ENCODE measurements at places on chromosomes 3 and 15. TPM values are rescaled to one million over a fixed set of nuclear protein-coding genes. Genes with fewer than 3 reads are reported as not detected.
A peak's percentile ranks its signal among the peaks of the same experiment; 100 is the strongest.

DNA sequence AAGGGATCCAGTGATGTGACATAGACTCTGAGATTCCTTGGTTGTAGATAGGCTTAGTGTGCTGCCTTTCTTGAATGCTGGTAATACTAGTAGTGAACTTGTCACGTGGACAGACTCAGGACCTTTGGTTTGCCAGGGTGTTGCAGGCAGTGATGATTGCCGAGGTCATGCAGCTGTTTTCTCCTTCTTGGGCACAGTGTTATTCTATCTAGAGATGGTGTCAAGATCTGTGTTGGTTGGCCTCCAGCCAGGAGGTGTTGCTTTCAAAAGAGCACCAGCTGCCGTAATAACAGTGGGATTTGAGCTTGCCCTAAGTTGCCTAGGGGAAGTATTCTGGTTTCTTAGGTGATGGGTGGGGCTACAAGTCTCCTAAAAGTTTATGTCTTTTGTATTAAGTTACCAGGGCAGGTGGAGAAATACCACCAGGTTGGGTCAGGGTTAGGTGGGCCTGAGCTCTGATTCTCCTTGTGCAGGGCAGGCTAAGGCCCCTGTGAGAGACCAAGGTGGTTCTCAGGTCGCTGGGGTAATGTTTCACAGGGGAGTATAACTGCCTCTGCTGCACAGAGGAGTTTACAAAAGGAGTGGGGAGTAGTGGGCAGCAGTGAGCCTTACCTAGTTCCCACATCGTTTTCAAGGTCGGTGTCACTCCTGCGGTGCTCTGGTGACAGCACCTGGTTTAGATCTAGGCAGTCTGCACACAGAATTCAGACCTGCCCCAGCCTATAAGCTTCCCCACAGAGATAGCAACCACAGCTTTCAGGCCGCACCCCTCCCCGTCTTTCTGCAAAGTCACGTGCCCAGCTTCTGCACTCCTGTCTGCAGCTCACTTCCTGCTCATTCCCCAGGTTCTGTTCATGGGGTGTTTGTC is 350.3 kb downstream of the DOCK3 start:
- peak overlapping the region; percentile 7 for H3K27ac ChIP-seq
- H3K4me3 ChIP-seq: no peak overlapping the region
- H3K27me3 ChIP-seq: no peaks in the 10 kb centered on the region
- no peaks in the 10 kb centered on the region for H3K36me3 ChIP-seq

DNA sequence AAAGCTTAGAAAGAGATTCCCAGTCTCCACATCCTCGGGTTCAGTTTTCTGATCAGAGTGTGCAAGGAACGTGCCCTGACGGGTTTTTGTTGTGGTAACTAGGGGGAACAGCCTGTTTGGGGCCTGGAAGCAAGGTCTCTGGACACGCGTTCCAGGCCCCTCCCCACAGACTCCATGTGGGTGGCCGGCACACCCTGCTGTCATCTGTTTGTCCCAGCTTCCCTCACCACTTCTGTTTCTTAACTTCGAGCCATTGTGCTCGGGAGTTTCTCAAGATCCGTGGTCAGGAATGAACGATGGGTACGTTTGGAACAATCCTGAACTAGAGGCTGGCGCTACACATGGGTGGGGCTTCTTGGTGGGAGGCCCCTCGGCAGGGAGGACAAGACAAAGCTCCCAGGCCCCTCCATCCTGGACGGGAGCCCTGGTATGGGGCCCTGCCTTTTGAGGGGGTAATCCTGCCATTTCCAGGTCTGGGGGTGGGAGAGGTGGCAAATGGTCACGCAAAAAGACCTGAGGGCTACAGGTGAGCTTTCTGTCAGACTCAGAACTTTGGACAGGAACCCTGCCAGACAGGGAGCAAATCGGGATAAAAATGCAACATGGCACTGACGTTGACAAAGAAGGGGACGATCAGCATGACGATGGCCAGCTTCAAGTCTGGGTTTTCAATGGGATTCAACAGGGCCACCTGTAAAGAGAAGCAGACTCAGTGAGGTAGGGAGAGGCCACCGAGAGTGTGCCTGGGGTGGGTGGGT is 8.5 kb upstream of the MUSTN1 start:
- H3K4me3 ChIP-seq: no peak overlapping the region
- H3K36me3 ChIP-seq: no peaks in the 10 kb centered on the region
- H3K27ac ChIP-seq: no peak overlapping the region

DNA sequence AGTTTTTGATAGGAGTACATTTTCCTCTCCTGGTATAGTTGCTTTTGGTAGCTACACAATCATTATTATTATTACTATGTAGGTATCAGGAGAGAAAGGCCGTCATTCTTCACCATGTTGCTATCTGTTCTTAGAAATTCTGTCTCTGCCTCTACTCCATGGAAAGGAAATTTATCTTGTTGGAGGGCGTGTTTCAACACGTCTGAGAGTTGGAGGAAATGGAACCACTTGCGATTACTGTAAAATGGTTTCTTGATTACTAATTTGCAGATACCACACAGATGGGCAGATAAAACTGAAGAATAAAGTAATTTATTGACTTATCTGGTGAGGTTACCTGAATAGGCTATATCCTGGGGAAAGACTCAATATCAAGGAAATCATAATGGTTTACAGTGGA is 488.4 kb downstream of the NR2F2 start:
- H3K27me3 ChIP-seq: no peaks in the 10 kb centered on the region
- DNase-seq: no peak

DNA sequence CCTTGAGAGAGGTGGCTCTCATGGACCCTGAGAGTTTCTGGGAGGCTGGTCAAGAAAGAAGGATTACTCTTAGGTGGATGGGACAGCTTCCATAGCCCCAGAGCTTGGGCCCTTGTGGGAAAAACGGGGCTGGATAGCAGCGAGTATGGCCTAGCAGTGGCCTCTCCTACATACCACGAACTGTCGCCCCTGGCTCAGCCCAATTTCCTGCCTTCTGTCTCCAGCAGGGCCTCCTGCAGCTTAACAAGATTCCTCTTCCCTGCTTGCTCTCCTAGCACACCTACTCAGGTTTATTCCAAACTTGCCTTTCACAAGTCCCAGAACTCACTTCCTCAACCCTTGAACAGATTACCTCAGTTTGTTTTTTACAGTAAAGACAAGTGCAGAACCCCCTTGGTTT is 139.7 kb upstream of the TPM1 start:
- H3K27me3 ChIP-seq: no peaks in the 10 kb centered on the region
- no peak for DNase-seq
- H3K36me3 ChIP-seq: no peaks in the 10 kb centered on the region

DNA sequence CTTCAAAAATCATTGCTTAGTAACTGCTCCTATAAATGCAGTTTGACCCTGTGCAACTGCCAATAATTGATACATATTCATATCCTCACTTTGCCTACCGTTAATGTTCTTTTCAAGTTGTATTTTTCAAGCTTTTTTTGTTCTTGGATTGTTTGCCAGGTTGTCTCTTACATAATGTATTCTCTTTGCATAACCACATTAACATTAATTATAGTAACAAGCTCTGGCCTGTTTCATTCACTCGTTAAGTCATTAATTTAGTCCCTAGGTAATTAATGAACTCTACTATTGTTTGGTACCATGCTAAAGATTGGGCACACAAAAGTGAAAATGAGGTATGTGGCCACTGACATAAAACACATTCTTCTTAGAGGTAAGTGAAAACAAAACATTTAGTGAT is 1338.8 kb downstream of the NSUN3 start:
- no peaks in the 10 kb centered on the region for H3K36me3 ChIP-seq
- H3K27ac ChIP-seq: no peak overlapping the region
- H3K27me3 ChIP-seq: no peaks in the 10 kb centered on the region
- no peak for DNase-seq
- no peaks in the 10 kb centered on the region for H3K4me1 ChIP-seq

- H3K27ac ChIP-seq: peak overlapping the region; percentile 4
- H3K27me3 ChIP-seq: no peaks in the 10 kb centered on the region
- H3K4me3 ChIP-seq: no peak overlapping the region
- DNase-seq: no peak
Observed at GRCh38 chr3:168061332-168061996, 34.3 kb downstream of the GOLIM4 start.

The GPR27 gene
- not detected for total RNA-seq

GRCh38 chr15:93331545-93332167 is 242.6 kb upstream of the RGMA start:
- peak overlapping the region; percentile 29 for H3K27ac ChIP-seq
- peaks cover 11% of the 10 kb centered on the region for H3K27me3 ChIP-seq
- DNase-seq: no peak
- no peaks in the 10 kb centered on the region for H3K4me1 ChIP-seq

DNA sequence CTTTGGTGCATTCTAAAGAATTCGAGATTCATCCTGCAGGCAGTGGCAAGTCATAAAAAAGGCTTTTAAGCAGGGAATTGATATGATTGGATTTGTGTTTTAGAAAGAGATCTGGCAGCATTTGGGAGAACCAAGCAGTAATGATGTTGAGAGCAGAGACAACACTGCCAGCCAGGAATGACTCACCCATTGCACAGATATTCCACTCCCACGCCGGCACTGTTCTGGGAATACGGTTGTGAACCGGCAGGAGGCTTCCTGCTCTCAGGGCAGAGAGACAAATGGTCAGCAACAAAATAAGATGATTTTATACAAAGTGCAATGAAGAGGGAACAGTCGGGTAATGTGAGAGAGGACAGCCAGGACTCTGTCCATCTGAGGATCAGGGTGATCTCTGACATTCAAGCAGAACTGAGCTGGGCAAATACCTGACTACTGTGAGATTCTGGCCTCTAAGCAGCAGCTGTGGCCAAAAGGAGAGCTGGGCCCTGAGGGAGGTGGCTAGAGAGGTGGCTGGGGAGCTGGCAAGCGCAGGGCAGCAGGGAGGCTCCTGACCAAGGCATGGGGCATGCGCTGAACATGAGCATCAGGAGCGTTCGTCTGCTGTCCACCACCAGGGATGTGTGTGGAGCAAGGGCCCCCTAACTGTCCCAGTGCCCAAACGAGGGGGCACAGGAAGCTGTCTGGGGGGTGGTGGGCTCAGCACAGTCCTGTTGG is 56.1 kb upstream of the PLXNA1 start:
- H3K36me3 ChIP-seq: no peaks in the 10 kb centered on the region
- no peaks in the 10 kb centered on the region for H3K27me3 ChIP-seq
- H3K27ac ChIP-seq: no peak overlapping the region
- no peak overlapping the region for H3K4me3 ChIP-seq
- DNase-seq: no peak

- no peaks in the 10 kb centered on the region for H3K36me3 ChIP-seq
- H3K4me3 ChIP-seq: no peak overlapping the region
- H3K27ac ChIP-seq: peak overlapping the region; percentile 1
- no peak for DNase-seq
- peaks cover 38% of the 10 kb centered on the region for H3K4me1 ChIP-seq
- no peaks in the 10 kb centered on the region for H3K27me3 ChIP-seq
Observed at GRCh38 chr3:14228681-14229470, 50.3 kb downstream of the LSM3 start.

DNA sequence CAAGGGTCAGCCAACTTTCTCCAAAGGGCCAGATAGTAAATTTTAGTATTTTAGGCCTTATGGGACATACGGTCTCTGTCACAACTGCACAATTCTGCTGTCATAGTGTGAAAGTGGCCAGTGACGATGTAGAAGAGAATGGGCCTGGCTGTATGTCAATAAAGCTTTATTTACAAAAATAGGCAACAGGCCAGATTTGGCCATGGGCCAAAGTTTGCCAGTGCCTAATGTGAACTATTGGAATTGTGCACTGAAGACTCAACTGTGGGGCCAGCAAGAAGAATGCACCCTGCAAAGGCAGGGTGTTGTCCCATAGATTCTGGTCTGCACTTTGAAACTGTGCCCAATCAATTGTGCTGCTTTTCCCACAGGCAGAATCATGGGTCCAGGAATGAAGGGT is 69.4 kb upstream of the PRR23E start:
- no peaks in the 10 kb centered on the region for H3K27me3 ChIP-seq
- no peaks in the 10 kb centered on the region for H3K36me3 ChIP-seq
- no peak for DNase-seq
- H3K4me1 ChIP-seq: no peaks in the 10 kb centered on the region

DNA sequence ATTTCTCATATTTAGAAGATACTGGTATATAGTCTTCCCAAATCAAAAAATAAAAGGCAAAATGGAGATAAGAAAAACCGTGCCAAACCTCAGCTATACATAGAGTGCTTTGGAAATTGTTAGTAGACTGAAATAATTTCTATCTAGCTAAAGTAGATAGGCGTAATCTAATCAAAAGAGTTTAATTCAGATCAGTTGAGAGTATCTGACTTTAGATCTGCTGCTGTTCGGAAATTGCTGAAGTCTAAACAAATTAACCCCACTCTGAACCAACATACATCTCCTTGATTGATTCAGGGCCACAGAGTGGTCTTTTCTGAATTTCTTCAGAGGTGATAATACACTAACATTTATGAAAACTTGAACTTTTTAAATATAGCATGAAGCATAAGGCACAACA is 40.1 kb downstream of the MAP3K13 start:
- H3K27ac ChIP-seq: no peak overlapping the region
- no peak overlapping the region for H3K4me3 ChIP-seq
- no peaks in the 10 kb centered on the region for H3K36me3 ChIP-seq
- H3K4me1 ChIP-seq: peaks cover 4% of the 10 kb centered on the region

DNA sequence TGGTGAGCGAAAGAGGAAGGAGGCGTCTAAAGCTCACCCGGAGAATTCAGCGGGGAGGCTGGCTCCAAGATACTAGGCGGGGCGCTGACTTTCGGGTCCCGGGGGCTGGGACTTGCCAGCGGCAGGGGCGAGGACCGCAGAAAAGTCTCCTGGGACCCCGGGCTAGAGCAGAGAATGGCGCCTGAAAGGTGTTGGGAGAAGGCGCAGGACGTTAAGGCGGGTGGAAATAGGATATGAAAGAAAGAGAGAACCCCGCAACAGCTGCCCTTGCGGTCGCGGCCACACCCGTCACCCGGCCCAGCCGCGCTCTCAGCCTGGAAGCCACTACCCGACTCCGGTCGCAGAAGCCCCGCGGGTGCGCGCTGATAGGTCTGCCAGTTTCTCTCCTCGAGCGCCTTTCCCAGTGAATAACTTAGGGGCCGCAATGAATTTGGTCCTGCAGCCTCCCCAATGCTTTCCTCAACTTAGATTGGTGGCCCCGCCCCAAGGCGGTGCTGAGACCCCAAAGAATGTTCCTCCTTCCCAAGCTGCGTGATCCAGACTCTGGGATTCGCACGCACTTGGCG is 604 bp downstream of the LTK start:
- no peaks in the 10 kb centered on the region for H3K36me3 ChIP-seq
- no peak overlapping the region for H3K27ac ChIP-seq
- H3K4me3 ChIP-seq: peak overlapping the region; percentile 51
- peaks cover 37% of the 10 kb centered on the region for H3K27me3 ChIP-seq
- DNase-seq: peak; percentile 61

Data from transverse colon (tissue), 4 donors.